ENCODE measurements at places on chromosomes 11 and 22.
A peak's percentile ranks its signal among the peaks of the same experiment; 100 is the strongest.

DNA sequence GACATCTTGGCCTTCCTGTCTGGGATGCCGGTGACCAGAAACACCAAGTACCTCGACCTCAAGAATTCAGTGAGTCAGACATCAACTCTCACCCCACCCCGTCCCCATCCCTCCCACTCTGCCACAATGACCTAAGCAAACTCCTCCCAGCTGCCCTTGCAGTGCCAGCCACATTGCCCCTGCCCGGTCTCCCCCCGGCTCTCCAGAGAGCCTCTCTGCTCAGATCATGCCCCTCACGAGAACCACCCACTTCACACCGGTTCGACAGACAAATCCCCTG, 23.6 kb upstream of the MYRF start:
- DNase-seq = no peak

DNA sequence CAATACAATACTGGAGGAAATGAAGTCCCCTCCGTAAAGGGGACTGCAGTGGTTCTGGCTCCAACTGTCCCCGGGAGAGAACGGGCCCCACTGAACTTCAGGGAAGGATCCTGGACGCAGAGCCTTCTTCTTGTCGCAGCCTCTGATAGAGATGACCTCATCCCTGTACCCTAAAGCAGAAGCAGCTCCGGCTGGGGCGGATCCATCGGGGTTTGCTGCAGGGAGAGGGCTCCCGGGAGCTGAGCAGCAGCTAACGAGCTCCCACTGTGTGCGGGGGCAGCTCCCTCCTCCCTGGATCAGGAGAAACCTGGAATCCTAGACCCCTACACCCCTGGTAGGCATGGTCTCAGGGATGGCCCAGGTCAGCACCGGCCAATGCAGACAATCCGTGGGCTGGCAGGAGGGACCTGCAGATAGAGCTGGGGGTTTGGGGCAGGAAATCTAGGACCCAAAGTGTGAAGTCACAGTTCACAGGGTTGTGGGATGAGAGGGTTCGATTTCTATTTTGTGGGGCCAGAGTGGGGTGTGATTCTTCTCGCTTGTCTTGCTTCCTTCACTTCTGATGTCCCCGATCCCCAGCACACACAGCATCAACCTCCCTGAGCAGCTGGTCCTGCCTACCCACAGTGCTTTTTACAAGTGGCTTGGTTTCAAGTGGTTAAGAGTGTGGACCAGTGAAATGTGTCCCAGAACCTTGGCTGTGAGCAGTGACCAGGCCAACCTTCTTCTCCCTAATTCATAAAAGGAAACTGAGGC, 12.9 kb downstream of the KIAA0930 start:
- DNase-seq = no peak

DNA sequence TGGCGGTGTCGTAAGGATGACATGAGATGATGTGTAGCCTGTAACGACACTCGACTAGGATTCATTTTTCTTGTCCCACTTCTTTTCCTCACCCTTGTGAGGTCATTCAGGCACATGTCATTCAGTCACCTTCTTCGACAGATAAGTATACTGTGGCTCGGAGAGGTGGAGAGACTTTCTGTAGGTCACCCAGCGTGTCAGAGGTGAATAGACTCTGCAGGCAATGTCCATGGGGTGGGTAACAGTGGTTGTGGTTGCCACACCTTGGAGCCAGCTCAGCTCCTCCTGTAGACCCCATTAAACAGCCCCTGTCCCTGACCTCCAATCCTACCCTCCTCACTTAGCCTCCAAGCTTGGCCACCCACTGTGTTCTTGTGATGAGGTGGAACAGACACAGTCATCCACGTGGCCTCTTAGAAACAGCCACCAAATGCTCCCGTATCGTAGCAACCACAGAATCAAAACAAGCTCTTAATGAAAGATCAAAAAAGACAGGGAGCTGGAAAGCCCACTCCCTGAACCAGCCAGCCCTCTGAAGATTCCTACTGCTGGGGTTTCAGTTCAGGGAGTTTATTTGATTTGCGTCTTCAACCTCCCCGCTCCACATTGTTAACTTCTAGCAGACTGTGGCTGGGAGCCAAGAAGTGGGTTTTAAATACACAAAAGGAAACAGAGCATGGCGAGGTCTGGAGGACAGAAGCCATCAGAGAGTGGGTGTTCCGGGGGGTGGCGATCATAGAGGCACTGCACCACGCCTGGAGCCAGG, 89.0 kb upstream of the GRK3 start:
- no peak for DNase-seq

DNA sequence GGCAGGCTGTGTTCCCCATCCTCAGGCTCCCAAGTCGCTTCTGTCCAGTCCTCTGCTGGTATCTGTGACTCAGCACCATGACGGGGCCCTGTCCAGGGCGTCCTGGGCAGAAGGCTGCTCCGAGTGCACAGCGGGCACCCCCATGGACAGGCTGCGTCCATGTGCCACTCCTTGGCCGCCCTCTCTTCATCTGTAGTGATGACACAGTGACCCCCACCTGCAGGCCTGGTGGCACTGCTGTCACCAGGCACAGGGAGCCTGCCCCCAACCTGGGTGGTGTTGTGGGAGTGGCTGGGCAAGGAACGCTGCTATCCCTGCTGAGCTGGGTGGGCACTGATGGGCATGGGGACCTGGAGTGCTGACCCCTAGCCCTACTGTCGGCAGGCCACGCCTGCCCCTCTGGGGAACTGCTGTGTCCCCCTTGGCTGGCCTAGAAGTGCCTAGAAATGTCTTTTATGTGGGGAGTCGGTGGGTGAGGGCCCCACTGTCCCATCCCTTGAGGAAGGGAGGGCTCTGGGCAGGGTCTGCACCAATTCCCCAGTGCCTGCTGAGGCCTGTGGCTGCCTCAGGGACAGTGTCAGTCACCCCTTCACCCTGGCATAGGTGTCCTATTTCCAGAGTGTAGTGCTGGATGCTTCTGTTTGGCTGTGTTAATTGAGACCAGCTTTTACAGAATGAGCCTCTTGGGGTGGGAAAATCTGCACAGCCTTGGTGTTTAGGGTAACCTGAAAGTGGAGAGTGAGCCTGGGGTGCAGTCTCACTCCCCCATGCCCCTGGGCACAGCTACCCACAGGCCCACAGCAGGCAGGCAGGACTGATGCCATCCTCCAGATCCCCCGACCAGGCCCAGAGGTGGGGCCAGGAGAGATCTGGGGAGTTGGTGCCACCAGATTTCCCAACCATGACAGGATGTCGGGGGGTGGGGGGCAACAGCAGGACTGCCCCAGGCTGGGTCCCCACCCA, 34.5 kb downstream of the RTN4R start:
- DNase-seq = no peak

DNA sequence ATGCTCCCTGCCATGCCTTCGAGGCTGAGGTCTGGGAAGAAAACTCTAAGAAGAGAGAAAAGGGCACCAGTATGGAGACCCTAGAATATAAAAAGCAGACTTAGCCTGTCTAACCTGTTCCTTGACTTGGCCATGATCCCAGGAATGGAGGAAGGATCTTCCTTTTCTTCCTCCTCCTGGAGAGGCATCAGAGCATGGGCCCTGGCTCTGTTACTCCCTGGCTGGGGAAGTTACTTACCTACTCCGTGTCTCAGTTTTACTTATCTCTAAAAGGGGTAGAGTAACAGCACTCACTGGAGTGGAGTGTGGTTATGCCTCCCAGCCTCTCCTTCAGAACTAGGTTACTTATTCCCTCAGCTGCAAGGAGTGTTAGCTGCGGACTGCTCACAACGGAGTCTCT, 55.2 kb upstream of the PHF21A start:
- DNase-seq = no peak

DNA sequence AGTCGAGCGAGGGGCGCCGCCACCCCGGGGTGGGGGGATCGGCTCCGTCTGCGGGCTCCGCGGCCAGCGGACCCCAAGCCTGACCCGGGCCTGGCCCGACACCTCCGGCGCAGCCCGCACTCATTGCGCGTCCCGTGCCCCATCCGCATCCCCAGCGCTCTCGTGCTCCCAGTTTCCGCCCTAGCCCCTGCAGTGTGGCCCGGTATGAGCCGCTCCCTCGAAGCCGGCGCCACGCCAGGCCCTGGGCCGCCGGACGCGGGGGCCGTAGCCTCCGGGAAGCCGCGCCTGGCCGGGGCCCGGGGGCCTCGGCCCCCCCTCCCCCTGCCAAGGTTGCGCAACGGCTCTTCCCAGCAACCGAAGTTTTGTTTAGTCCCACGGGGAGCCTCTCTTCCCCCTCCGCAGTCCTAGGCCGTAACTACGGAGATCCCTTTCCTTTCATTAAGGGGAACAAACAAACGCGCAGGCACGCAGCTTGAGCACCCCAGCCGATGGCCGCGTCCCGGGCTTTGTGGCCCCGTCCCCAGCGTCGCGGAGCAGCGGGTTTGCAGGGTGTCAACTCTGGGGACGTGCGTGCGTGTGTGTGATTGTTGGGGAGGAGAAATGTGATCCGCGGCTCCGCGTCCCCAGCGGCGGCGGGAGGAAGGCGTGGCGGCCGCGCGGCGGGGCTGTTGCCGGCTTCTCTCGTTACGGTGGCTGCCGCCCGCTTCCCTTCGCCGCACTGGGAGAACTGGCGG, 883 bp downstream of the HIPK3 start:
- peak; percentile 54 for DNase-seq

DNA sequence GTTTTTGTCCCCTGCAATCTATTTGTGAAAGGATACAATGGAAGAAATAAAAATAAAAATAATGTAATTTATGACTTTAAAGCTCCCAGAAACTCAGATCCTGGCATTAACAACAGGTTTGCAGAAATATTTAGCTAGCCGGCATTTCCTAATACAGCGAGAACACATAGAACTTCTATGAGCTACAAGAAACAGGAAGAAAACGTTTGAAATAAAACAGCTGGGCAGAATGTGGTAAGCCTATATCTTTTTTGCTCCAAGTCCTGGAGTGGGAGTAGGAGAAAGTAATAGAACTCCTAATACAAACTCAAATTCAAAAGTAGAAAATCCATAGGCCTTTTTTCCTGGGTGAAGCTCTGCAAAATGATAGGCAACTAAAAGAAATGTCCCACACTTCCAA, 29.6 kb upstream of the FIBIN start:
- no peak for DNase-seq

GRCh38 chr11:1707751-1708150, 10.8 kb downstream of the KRTAP5-6 start:
- DNase-seq = no peak

DNA sequence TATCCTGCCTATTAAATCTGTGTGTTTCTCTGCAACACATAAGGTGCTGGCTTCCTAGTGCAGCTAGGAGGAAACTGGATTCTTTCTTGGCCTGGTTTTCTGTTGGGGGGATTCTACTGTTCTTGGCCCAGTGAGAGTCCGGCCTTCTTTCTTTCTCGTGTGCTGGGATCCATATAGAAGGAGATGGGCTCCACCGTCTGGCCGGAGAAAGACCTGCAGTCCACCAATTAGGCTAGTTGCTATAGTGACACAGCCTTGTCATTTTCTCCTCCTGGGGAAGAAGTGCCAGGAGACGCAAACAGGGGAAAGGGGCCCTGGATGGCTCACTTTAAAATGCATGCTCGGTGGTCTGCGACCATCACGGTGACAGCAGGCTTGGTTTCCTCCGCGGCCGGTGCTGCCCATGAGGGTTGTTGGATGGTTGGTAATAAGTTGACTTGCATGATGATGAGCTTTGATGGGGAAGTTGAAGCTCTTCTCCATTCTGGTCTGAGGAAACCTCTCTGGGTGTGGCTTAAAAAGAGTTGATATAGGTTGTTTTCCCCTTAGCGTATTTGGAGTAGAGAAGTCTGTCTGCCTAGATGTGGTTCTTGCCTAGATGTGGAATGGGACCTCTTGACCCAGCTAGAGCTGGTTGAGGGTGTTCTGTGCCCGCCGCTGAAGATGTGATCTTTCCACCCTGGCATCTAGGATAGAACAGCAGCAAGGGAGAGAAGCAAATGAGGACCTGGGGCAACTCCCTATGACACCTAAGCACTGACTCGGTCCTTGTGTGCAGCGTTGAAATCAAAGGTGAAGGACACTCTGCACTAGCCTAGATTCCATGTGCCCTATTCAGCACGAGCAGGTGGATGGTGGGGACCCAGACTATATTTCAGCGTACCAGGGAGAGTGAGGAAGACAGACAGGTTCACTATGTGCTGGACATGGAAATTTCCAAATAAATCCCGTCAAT, 1335.0 kb downstream of the BRD1 start:
- no peak for DNase-seq

GRCh38 chr11:11230802-11231562, 122.1 kb downstream of the CSNK2A3 start:
- no peak for DNase-seq

- no peak for DNase-seq
Observed at GRCh38 chr11:134033276-134033675, 35.6 kb upstream of the JAM3 start.

DNA sequence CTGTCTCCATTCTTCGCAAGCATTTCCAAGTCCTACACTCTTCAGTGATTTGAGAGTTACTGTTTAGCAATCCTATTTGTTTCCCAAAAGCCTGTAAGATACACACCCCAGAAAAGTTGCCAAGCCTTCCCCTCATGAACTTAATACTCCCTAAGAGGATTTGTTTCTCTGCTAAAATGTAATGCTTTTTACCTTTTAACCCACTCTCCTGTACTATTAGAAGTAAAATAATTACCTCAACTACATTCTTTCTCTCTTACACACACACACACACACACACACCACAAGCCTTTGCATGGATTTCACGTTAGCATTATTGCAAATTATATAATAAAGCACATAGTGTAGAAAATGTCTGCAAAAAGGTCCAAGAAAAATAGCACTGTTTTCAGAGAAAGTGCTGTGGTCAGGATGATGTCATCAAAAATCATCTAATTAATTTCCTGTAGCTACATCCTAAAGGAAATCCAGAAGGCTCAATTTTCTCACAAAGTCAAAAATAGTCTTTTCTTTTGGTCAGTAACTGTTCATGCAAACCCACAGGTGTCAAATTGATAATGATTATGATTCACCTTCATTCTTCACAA, 364.1 kb upstream of the PITPNB start:
- DNase-seq = no peak

GRCh38 chr22:20281891-20282290, 13.8 kb upstream of the RTN4R start:
- DNase-seq = no peak

GRCh38 chr11:35617687-35618496, at the start of gene FJX1:
Gene FJX1, plus strand, starts transcription at chr11:35618460. Its CDS starts 177 bp downstream, at chr11:35618637.
- DNase-seq = no peak

GRCh38 chr11:105858841-105859240, 163.2 kb downstream of the MSANTD4 start:
- DNase-seq = no peak

DNA sequence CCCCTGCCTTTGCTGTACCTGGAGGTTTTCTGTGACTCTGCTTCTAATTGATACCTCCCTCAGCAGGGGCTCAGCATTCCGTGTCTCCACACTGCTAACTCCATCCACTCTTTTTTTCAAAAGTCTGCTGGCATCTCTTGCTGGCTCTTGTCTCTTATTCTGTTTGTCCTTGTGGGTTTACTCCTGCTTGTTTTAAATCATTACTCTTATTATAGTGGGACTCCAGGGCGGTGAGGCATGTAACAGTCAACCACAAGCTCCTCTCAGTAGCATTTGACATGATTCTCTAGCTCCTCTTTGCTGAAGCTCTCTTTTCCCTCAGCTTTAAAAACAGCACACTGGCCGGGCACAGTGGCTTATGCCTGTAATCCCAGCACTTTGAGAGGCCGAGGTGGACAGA, 260.2 kb upstream of the NARS2 start:
- no peak for DNase-seq

- no peak for DNase-seq
Observed at GRCh38 chr11:116930177-116930576, 92.8 kb upstream of the APOA1 start.
